ENCODE measurements at places on chromosomes 7 and 10.

- no peak for DNase-seq
Observed at GRCh38 chr7:27952456-27953285, 212.7 kb downstream of the TAX1BP1 start.

DNA sequence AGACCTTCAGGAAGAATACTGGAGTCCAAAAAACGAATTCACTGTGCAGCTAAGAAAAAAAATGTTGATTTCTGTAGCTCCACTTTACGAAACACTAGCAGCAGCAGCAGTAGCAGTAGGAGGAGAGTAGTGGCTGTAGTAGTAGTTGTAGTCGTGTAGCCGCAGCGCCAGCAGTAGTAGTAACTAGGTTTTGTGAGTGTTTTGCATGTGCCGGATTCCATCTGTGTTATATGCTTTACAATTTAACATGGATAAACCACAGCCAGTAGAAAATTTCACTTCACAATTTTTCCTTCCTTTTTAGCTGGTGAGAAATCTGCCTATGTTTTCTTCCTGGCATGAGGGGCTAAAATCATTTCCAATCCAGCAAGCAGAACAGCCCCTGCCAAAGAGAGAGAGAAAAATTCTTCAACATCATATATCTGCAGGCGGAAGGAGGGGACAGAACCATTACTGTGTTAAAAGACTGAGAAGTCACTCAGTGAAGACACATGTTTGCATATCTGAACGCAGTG is 148.4 kb upstream of the C7orf33 start:
- no peak for DNase-seq

- DNase-seq: no peak
Observed at GRCh38 chr10:69939061-69939460, 113.6 kb upstream of the MACROH2A2 start.

- no peak for DNase-seq
Observed at GRCh38 chr7:82098414-82098813, 328.6 kb upstream of the HGF start.

GRCh38 chr10:118272149-118272721 is 69.9 kb downstream of the FAM204A start:
- DNase-seq: no peak

DNA sequence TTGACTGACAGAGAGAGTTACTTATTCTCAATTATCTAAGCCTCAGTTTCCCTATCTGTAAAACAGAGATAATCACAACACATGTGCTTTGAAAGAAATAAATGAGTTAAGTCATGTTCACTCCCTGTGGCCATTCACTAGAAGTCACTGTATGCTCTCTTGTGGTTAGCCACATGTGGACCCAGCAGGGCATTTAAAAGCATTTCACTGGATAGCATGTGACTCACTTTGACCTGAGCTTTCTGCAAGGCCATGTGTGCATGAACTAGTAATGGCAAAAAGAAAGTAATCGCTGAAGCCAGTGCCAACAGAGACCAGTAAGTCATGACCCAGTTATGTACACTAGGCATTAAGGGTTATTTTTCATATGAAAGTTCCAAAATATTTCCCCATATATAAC is 557.0 kb upstream of the IGFBP3 start:
- no peak for DNase-seq

- no peak for DNase-seq
Observed at GRCh38 chr7:102890292-102890970, 22.4 kb upstream of the LRRC17 start.

GRCh38 chr10:131897297-131897899 is 3.4 kb upstream of the PPP2R2D start:
- DNase-seq: no peak

GRCh38 chr7:26618898-26619297 is 245.5 kb downstream of the SKAP2 start:
- DNase-seq: no peak
